Heart right ventricle (tissue), 16 donors: ENCODE measurements at places on chromosomes 3 and 15. TPM values are rescaled to one million over a fixed set of nuclear protein-coding genes. Genes with fewer than 3 reads are reported as not detected.

Gene RAP2B
- 11.1 TPM for total RNA-seq

Gene CXCR6
- total RNA-seq: 0.72 TPM

Gene CFAP100
- not detected for total RNA-seq

Gene TMCO5A
- total RNA-seq: not detected

Gene POMGNT2
- 29.4 TPM for total RNA-seq

Gene ACTC1
- 17,095 TPM for total RNA-seq

Gene AGBL1
- total RNA-seq: 0.04 TPM

Gene ARGFX
- total RNA-seq: not detected

Gene AMT
- total RNA-seq: 34.3 TPM

Gene UCN2
- not detected for total RNA-seq

Gene ITIH3
- 0.97 TPM for total RNA-seq

Gene SERPINI2
- 0.50 TPM for total RNA-seq

Gene MESP2
- total RNA-seq: 0.21 TPM

Gene CAPN3
- 6.8 TPM for total RNA-seq

Gene PP2D1
- total RNA-seq: not detected

Gene GPR156
- total RNA-seq: 0.07 TPM

Gene ETV5
- total RNA-seq: 6.8 TPM

Gene CD200
- 0.91 TPM for total RNA-seq

Gene SLC22A14
- not detected for total RNA-seq
